ENCODE measurements at places on chromosomes 11 and 22. TPM values are rescaled to one million over a fixed set of nuclear protein-coding genes. Genes with fewer than 3 reads are reported as not detected.

DNA sequence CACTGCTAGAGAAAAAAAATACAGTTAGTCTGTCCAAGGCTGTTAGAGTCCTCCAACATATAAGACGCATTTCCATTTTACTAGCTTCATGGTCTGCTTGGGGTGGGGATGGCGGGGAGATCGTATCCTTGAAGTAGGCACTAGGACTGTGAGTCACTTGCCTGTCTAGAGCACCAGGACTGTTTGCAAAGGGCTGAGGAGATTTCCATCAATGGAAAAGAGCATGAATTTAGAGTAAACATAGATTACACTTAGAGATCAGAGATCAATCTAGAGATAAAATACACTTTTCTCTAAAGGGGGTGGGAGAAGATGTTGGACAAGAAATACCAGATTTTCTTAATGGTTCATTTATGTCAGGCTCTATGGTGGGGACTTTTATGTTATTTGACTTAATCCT lies 1.7 kb upstream of the MS4A7 start:
- no peak for DNase-seq

DNA sequence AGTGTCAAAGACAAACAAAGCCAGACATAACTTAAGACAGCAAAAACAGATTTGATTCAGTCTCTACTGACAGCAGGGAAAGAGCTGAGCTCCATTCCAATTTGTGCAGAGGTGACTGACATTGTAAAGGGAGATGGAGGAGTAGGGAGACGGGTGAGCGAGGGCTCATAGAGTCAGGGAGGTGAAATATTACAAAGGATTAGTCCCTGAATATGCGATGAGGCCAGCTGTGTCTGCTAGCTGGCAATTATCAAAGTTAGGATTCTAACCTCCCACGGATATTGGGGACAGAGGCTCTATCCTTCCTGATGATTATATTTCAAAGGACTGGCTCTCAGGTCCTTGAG lies 8.3 kb downstream of the PLAAT2 start:
- DNase-seq, result no peak

DNA sequence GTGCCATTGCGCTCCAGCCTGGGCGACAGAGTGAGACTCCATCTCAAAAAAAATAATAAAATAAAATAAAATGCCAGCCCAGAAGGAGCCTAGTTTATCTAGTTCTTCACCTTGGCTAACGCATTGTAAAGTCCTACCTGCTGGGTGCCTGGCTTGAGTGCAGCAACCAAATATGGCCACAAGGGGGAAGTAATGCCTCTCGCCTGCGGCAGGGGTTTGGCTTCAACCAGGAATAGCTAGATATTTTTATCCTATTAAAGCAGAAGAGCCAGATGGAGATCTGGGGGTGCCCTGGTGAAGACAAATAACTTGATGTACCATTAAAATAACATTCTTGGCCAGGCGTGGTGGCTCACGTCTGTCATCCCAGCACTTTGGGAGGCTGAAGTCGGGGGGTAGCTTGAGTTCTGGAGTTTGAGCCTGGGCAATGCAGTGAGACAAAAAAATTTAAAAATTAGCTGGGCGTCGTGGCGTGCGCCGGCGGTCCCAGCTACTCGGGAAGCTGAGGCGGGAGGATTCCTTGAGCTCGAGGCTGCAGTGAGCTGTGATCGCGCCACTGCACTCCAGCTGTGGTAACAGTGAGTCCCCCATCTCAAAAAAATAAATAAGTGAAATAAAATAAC lies 20.6 kb upstream of the PLEKHB1 start:
- DNase-seq, result peak; percentile 74

Gene ANO3
- total RNA-seq, result not detected

Gene BACE1
- total RNA-seq, result 0.39 TPM

- DNase-seq, result no peak
These were observed 76.7 kb downstream of the SVIP start for GRCh38 chr11:22752908-22753310.

GRCh38 chr11:78954696-78955095 lies 380.0 kb upstream of the NARS2 start:
- DNase-seq, result no peak

Measured in activated naive CD4-positive, alpha-beta T cell treated with anti-CD3 and anti-CD28 coated beads, Interleukin-2, amount 50 U/mL, for 72 hours (primary cell).